Cortex of kidney (tissue), 1 donor: ENCODE measurements at places on chromosomes 4 and X.

DNA sequence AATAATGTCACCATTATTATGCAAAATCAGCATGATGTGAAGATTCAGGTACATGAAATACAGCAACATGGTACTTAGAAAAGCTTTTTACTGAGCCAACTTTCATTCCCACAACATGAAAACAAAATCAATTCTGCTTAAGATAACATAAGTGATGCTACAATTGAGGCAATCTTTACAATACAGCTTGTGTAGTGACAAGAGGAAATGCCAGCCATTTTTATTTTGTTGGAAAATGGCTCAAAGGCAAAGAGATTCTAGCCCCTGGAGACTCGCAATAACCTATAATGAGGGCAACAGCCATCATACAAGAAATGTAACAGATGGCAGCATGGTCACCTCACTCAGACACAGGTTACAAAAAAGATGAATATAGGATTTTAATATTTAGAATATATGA lies 560.4 kb downstream of the SPOCK3 start:
- DNase-seq, result no peak

DNA sequence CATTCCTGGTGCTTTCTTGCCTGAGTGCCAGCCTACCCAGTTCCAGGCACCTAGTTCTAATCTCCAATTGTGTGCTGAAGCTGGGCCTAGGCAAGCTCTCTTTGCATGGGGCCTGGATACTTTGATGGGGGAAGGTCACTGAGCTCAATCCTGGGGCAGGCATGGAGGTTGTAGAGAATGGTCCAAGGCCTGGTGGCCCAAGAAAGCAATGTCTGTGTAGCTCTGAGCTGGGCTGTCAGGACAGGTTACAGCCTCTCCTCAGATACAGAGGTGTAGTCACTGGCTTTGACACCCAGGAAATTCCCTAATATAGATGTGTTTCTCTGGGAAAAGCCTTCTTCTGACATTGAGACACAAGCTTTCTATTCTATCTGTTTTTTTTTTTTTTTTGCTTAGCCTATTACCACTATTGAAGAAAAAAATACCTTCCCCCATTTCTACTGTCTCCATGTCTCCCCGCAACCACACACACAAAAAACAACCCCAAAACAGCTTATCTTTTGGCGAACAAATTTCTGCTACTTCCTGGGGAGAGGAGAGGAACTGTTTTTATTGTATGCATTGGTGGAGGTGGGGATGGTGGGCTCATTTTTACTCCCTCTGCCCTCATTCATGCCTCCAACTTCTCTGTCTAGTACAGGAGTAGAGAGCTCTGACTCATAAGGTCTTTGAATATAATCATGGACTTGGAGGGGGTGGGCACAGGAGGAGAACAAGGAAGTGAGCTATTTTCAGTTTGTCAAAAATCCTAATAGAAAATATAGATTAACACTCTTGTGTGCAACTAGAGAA lies 66.7 kb upstream of the DHX15 start:
- DNase-seq, result no peak

- DNase-seq, result no peak
These were observed 534.6 kb downstream of the PPARGC1A start for GRCh38 chr4:23355258-23355657.

DNA sequence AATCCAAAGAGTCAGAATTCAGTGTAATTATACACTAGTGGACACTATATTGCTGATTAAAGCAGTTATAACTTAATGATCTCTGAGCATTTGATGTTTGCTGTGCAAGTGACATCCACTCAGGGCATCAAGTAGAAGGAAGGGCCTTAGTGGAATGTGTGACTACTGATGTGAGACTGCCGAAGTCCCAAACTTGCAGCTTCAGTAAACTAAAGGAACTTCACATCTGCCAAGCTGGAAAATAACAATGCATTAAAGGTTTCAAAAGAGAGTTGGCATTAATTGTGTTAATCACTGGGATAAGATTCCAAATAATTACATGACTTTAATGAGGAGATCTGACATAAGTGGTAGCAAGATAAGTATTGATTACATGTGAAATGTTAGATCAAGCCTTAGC lies 52.5 kb upstream of the SLC25A4 start:
- no peak for DNase-seq

GRCh38 chr4:84681486-84682274 lies 98.8 kb downstream of the CDS1 start:
- no peak for DNase-seq

DNA sequence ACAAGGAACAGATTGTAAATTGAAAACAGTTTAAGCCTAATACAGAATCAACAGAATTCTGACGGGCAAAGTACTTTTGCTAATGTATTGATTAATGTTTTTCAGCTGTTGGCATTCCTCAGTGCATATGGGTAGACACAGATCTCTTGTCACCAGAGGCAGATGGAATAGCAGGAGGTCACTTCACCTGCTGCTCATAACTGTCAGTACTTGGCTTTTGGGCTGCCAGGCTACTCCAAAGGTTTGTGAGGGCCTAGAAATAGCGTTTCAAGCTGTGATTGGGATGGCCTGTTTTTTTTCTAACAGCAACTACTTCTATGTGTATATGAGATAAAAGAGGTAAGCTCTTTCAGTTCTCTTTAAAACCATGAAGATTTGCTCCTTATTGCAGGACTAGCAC lies 307.5 kb upstream of the ANXA10 start:
- no peak for DNase-seq

GRCh38 chr4:180530787-180531186 lies 1712.4 kb upstream of the TENM3 start:
- no peak for DNase-seq

DNA sequence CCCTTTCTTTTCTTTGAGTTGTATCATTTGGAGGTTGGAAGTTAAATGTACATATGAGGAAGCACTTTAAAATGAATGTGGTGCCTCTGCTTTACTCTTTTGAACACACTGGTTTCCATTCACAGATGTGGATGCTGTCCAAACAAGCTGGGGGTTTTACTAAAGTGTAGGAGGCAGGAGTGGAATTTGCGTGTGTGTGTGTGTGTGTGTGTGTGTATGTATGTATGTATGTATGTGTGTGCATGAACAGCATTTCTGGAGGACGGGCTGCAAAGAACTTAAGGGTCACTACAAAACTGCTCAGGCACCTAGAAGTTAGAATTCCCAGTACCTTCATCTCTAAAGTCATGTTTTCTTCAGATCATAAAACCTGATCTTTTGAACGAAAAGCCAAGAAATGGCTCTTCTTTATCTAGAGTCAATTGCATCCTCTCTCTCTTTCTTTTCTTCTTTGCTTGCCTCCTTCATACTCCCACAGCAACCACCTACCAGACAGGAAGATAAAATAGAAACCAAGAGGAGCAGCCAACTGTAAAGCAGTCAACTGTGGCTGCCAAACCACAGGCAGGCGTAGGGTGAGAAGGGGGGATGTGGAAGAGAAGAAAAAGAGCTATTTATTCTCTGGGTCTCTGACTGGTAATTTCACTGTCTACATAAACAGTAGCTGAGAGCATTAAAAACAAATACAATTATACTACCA lies 177.0 kb upstream of the RASGEF1B start:
- no peak for DNase-seq

DNA sequence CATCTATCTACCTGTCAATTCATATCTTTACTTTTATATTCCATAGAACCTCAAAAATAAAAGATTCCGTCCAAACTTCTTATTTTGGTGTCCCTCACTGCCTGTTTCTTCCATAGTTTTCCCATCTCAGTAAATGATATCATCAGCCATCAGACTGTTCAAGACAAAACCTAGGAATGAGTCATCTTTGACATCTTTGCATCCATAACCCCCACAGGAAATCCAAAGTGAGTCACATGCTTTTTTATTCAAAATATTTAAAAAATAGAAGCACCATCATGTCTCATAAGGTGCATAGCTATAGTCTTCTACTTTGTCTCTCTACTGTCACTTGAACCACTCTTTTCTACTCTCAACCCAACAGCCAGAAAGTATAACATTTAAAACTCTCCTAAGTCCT lies 29.9 kb upstream of the CXXC4 start:
- no peak for DNase-seq

- no peak for DNase-seq
These were observed 753.6 kb downstream of the RPA4 start for GRCh38 chrX:97637289-97637688.

- DNase-seq, result no peak
These were observed 1820.1 kb upstream of the TENM3 start for GRCh38 chr4:180422989-180423711.

GRCh38 chr4:156733582-156733981 lies 238.0 kb downstream of the PDGFC start:
- DNase-seq, result no peak
